ENCODE measurements at places on chromosomes 5 and 9.
A peak's percentile ranks its signal among the peaks of the same experiment; 100 is the strongest.

DNA sequence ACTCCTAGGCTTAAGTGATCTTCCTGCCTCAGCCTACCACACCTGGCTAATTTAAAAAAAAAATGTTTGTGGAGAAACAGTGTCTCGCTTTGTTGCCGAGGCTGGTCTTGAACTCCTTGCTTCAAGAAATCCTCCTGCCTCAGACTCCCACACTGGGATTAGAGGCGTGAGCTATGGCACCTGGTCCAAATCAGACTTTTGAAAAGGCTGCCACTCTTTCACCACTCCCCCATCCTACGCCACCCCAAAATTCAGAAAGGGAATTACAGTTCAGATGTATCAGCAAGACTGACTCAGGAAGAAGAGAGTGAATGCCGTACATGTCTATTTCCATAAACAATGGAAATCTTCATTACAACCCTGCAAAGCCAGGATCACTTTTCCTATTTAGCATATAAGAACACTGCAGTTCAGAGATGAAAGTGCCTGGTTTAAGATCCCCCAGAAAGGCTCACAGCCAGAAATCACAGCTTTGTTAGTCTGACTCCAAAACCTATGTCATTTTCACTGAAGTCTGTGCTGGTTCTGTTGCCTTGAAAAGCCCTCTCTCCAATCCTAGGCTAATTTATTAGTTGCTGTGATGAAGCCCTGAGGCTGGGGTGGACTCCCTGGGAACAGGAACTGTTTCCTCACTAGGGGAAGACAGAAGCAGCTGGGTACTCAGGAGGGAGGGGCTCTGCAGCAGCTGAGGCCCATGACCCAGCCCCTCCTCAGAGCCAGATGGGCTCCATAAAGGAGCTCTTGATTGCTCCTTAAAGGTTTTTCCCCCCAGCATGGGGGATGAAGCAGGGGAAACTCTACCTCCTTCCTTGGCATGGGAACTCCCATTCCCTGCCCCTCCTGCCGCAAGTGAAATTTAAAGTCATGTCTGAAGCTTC, 3.1 kb downstream of the FBLL1 start:
- DNase-seq: no peak

GRCh38 chr9:94786586-94786985, 60.1 kb downstream of the AOPEP start:
- DNase-seq: peak; percentile 24

DNA sequence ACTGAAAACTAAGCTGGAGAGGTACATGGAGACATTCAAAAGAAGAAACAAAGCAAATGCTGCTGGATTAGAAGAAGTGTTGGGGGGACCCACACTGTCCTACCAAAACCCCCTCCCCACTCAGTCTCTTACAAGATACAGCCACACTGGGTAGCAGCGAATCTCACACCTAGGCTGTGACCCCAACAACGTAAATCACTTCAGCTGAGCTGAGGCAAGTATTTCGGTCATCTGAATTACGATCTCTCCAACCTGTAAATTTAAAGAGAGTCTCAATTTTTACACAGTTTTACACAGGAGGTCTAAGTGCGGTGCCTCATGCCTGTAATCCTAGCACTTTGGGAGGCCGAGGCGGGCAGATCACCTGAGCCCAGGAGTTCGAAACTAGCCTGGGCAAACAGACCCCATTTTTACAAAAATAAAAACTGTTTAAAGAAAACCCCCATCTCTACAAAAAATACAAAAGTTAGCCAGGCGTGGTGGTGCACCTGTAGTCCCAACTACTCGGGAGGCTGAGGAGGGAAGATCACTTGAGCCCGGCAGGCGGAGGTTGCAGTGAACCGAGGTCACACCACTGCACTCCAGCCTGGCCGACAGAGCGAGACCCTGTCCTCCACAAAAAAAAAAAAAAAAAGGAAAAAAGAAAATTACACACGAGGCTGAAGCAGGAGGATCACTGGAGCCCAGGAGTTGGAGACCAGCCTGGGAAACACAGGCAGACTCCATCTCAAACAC, 3.4 kb downstream of the CAMSAP1 start:
- no peak for DNase-seq

DNA sequence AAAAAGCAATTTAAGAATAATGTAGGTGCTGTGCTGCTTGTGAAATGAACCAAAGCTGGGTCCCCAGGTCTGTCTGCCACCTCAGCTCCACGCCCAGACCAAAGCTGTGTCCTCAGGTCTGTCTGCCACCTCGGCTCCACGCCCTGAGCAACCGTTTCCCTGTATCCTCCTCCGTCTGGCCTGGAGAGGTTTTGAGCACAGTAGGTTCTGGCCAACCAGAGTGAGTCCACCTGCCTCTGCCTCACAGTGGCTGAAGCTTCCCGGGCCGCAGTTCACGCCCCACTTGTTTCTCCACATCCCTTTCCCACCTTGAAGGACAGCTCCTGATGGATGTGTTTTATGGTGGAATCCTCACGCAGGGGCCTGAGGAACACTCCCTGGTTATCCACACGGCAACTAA, 120.5 kb downstream of the ADAMTS2 start:
- DNase-seq: no peak

- DNase-seq: no peak
Observed at GRCh38 chr5:91177085-91177484, 206.0 kb downstream of the ARRDC3 start.

DNA sequence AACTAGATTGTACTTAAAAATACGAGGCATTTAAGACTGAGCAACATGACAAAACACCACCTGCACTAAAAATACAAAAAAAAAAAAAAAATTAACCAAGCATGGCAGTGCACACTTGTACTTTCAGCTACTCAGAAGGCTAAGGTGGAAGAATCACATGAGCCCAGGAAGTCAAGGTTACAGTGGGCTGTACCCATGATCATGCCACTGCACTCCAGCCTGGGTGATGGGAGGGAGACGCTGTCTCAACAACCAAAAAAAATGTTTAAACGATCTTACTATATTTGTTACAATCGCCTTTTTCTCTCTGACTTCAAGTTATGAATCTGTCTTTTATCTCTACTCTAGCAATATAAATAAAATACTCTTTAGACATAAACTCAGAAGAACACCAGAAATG, 1454.3 kb downstream of the MAT2B start:
- DNase-seq: no peak

- DNase-seq: no peak
Observed at GRCh38 chr5:52776116-52776515, 11.6 kb upstream of the ITGA1 start.

GRCh38 chr9:84206801-84207370, 133.7 kb downstream of the SLC28A3 start:
- no peak for DNase-seq

- no peak for DNase-seq
Observed at GRCh38 chr9:120562861-120563443, 17.0 kb downstream of the CDK5RAP2 start.

DNA sequence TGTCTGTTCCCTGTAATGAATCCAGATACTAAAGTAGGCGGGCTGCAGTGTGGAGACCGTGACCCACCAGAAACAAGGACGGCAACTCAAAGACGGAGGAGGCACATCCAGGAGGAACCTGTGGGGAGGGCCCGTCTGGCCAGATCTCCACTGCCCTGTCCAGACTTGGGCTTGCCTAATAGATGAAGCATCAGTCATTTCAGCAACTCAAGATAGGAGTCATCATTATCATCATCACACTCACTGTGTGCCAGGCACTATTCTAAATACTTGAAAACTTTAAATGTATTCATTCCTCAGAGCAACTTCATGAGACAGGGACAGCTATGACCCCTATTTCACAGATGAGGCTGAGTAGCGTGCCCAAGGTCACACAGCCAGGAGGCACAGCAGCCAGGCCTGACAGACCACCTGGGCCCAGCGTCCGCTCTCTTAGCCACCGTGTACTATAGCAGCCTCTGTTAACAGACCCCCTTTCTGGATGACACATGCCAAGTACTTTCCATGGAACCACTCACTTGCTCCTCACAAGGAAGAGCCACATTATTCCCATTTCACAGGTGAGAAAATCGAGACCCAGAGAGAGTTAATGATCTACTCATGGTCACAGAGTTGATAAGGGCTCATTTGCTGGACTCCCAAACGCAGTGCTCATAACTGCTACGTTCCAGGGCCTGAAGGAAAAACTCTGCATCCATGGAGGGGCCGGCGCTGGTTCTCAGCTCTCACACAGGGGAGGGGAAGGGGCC, 4.9 kb upstream of the IL4 start:
- DNase-seq: no peak

- DNase-seq: no peak
Observed at GRCh38 chr5:8908055-8908683, 637.7 kb downstream of the SEMA5A start.

GRCh38 chr5:158940977-158941376, 158.7 kb downstream of the EBF1 start:
- DNase-seq: no peak

- no peak for DNase-seq
Observed at GRCh38 chr5:31232273-31232888, 38.9 kb downstream of the CDH6 start.

DNA sequence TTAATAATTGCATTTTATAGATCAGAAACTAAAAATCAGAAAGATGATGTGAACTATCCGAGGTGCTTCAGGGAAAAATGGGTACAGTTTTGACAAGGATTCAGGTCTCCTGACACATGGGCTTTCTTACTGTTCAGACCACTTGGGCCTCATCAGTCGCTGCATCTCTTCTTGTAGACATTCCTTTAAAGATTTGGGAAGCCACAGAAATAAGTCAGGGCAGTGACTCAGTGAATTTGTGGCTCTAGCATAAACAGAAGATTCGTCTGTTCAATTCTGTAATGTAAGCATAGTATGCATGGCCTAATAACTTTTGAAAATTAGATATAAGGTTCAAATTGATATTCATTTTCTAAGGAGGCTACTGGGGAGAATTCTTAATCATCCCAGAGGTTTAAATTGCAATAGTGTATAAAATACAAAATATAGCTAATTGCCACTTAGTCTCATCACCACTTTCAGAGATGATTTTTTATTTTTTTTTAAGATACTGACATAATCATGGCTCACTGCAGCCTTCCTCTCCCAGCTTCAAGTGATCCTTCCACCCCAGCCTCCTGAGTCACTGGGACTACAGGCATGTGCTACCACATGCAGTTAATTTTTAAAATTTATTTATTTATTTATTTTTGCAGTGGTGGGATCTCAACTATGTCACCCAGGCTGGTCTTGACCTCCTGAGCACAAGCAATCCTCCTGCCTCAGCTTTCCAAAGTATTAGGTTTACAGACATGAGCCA, 48.9 kb downstream of the RASEF start:
- DNase-seq: no peak

DNA sequence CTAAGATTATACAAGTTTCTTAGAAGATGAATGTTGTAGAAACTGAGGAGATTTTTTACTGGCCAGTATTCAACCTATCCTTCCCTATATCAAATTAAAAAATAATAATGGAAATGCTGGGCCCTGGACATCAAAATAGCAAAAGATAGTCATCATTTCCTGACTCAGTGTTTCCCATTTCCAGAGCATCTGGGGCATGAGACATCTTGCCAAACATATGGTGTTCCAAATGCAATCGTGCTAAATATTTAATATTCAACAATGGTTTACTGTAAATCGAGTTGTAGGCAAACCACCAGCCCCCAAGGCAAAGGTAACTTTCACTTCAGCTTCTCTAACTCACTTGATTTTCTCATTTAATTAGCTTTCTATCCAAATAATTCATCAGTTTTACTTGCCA, 152.9 kb downstream of the FRMD3 start:
- DNase-seq: no peak

- DNase-seq: peak; percentile 68
Observed at GRCh38 chr5:141821430-141821925, 56.7 kb downstream of the PCDH1 start.

DNA sequence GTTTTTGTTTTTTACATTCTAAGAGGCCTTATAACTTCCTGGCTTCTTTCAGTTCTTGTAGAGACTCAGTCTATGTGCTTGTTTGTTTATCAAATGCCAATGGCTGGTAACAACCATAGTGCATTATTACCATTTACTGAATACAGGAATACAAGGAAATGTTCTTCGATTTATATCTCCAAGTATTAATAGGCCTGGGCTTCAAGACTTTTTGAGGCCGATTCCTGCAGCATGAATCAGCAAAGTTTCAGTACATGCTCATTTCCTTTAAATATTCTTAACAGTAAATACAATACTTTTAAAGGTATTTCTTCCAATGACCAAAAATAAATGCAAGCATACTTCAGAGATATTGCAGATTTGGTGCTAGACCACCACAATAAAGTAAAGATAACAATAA, 535.3 kb downstream of the EFNA5 start:
- DNase-seq: no peak

DNA sequence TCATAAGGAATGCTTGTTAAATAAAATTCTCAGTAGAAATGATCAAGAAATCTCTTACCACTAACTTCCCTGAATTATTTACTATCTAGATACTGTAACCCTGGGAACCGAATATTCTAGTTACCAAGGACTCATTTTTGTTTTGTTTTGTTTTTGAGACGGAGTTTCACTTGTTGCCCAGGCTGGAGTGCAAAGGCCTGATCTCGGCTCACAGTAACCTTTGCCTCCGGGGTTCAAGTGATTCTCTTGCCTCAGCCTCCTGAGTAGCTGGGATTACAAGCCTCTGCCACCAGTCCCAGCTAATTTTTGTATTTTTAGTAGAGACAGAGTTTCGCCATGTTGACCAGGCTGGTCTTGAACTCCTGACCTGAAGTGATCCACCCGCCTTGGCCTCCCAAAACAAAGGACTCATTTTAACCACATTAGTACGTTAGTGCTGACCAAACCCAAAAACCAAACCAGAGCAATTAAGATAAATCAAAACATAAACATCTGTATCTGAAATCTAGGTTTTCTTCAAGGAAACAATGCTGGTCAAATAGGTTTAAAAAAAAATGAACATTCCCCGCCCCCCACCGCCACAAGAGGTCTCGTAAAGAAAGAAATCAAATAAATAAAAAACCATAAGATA, 3.7 kb downstream of the TXN start:
- no peak for DNase-seq

DNA sequence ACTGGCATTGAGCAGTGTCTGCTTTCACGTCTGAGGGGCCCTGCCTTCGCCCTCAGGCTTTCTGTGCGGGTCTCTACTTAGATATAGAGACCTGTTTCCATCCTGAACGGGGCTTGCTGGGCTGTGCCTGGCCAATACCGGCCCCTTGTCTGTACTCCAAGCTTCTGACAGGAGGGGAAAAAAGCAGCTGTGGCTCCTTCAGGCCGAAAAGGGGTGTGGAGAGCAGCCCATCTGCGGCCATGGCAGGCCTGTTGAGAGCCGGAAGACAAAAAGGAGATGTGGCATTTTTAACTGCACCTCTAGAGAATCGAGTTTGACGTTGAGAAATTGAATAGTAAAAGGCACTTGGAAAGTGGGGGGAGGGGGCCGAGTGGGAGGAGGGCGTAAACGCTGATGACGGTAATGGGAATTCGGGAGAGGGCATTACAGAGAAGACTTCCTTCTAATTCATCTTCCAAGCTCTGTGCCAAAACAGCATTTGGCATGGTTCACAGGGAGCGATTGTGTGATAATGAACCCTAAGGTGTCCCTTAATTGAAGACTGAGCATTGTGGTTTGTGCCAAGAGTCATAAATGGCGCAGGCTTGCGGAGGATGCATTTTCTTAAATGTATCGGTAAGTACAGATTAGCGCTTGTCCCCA, 25.1 kb upstream of the PRDM12 start:
- no peak for DNase-seq

- DNase-seq: no peak
Observed at GRCh38 chr9:95715868-95716435, 159.5 kb upstream of the ERCC6L2 start.

Measured in hypothalamus (tissue), 51 donors.